ENCODE measurements at places on chromosomes 5 and 9.

DNA sequence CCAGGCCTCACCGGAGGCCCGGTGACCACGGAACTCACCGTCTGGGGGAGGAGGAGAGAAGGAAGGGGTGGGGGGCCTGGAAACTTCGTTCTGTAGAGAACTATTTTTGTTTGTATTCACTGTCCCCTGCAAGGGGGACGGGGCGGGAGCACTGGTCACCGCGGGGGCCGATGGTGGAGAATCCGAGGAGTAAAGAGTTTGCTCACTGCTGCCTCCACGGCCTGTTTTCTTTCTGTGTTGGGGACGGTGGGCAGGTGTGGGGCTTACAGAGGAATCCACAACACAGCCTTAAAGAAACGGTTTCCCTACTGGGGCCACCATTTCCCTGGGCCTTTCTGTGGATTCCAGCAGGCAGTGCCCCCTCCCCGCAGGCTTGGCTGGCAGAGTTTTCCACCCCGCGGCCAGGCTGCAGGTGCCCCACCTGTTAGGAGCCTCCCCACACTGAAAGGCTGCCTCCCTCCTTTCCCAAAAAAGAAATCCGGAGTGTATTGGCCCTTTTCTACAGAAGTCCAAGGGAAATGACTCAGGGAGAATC is 80.8 kb downstream of the NTNG2 start:
- no peak for DNase-seq

GRCh38 chr5:72167804-72168203 is 60.5 kb downstream of the MAP1B start:
- DNase-seq: no peak

GRCh38 chr9:121650217-121651007 is 1.0 kb upstream of the DAB2IP start:
- no peak for DNase-seq

GRCh38 chr5:176680226-176680563 is 32.9 kb downstream of the TSPAN17 start:
- DNase-seq: no peak

GRCh38 chr5:103098993-103099392 is 20.9 kb downstream of the GIN1 start:
- no peak for DNase-seq

DNA sequence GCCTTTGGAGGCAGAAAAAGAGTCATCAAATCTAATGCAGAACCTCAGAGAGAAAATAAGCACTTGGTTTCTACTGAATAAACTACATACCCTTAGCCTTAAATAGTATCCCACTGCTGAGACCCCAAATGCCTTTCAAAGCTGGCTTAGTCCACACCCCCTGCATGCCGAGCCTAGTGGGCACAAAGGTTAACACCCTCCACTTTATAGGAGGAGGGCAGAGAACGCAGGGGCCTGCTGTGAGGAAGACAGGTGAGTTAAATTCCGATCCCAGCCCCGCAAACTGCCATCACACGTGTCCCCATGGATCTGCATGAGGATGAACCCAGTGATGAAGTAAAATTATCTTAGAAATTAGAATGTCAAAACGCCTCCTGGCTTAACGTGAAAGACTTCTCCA is 19.5 kb upstream of the HSD17B3 start:
- no peak for DNase-seq

- no peak for DNase-seq
Measured at GRCh38 chr9:91039125-91039834, 237.7 kb downstream of the SYK start.

- DNase-seq: no peak
Measured at GRCh38 chr5:79630444-79630843, 18.2 kb downstream of the TENT2 start.

DNA sequence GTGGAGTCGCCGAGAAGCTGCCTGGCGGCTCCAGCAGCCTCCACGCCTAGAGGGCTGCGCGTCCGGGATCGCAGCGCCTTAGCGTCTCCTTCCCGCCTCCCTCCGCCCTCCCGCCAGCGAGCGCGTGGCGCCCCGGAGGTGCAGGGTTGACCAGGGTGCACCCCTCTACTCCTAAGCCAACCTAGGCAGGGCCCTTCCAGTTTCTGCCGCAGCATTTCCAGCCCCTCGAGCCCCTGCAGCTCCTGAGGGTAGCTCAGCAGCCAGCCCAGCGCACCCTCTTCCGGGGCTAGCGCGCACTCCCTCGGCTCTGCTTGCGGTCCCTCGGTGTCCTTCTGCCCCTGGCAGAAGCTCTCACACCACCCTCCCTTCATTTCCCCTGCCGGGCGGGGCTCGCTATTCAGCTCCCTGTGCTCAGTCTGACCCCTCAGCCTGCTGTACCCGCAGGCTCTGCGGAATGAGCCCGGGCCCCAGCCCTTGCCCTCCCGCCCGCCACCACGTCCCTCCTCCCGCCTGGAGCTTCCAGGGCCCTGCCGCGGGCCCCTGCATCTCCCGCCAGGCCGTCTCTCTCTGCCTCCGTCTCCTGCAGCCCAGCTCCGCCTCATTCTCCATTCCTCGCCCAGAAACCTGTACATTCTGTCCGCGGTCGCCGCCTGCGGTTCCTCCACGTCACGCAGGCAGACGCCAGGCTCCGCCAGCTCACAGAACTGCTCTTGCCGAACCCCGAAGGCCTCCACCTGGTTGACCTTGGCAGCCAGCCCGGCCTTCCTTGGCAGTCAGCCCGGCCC is 61.8 kb downstream of the SPATA31C2 start:
- peak; percentile 30 for DNase-seq

DNA sequence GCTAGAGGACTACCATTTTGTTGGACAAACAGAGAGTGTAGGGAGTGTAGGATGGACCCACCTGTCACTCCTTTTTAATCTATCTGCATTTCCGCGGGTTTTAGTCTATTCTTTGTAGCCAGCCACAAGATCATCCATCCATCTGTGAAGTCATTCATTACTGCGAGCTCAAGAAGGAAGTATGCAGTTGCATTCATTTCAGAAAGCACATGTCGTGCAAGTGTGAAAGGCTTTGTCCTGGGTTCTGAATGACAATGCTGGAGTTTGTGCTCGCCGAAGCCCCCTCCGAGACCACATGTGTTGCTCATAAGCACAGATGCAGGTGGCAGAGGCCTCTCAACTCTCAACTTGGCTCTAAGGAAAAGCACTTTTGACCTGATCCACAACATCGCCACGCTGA is 70.3 kb upstream of the BASP1 start:
- no peak for DNase-seq

DNA sequence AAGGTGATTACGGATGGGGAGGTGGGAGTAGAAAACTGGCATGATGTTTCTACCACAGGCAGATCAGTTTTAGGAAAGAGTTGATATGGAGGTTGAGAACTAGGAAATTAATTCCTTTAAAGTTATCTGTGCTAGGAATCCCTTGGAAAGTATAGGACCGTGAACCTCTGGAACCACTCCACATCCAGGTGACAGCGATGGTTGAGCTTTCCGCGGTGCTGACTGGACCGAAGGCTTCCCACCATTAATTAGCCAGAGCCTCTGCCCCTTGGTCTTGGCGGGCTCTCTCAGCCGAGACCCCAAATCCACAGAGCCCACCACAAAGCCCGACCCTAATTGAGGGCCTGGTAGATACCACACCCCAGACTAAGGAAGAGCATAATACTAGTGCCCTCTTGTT is 147.3 kb downstream of the MELK start:
- no peak for DNase-seq

GRCh38 chr9:132193227-132194124 is 31.6 kb downstream of the NTNG2 start:
- DNase-seq: no peak
